Panc1 (cell line): ENCODE measurements at places on chromosomes 13 and 19. TPM values are rescaled to one million over a fixed set of nuclear protein-coding genes. Genes with fewer than 3 reads are reported as not detected.

DNA sequence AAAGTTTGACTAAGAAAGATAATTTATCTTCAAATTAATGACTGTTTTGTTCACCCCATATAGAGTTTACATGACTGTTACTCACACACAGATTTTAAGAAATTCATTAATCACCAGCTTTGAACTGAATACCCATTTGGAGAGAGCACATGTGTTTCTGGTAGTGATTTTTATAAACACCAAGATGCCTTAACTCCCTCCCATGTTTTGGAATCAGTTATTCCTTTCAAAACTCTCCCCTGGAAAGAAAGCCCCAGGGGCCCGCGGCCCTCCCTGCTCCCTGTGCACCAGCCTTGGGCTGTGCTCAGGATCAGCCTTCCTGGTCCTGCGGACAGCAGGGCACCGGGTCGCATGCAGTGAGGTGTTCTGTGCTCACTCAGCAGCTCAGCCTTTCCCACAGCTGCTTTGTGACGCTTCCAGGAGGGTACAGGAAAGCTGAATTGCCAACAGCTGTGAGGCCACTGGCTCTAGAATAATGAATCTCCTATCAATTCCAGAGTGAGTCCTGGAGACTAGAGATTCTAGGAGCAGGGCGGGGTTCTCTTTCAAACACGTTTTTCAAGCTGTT, 483.2 kb downstream of the EFNB2 start:
- H3K27ac ChIP-seq, result no peak overlapping the region
- no peak for DNase-seq
- H3K27me3 ChIP-seq, result no peaks in the 10 kb centered on the region

The CRLF1 gene
- total RNA-seq, result 3.5 TPM

DNA sequence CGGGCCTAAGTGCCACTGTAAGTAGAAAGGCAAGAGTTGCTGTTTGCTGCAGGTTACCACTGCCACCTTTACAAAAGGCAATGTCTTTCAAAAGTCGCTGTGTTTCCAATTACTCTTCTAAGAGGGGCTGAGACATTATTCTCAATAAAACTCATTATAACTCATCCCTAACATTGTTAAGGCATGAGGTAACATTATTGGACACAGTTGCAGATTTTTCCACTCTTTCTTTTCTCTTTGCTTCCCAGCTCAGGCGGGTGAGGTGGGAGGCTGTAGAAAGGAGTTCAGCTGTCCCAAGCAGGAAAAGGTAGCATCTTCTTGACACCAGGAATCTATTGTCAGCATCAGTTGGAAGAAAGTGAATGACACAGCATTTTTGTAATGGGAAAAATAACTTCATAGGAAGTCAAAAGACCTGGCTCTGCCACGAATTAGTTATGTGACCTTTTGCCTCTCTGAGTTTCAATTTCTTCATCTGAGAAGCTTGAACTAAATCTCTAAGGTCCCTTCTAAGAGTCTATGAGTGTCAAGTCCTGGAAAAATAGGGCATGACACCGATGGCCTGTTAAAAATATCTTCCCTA, 2.1 kb upstream of the UBL3 start:
- H3K4me1 ChIP-seq, result no peaks in the 10 kb centered on the region
- no peaks in the 10 kb centered on the region for H3K27me3 ChIP-seq
- DNase-seq, result no peak
- peaks cover 2% of the 10 kb centered on the region; the same call in 1 of the 2 replicates for H3K36me3 ChIP-seq
- H3K27ac ChIP-seq, result no peak overlapping the region

The TNPO2 gene
- total RNA-seq, result 83.3 TPM

DNA sequence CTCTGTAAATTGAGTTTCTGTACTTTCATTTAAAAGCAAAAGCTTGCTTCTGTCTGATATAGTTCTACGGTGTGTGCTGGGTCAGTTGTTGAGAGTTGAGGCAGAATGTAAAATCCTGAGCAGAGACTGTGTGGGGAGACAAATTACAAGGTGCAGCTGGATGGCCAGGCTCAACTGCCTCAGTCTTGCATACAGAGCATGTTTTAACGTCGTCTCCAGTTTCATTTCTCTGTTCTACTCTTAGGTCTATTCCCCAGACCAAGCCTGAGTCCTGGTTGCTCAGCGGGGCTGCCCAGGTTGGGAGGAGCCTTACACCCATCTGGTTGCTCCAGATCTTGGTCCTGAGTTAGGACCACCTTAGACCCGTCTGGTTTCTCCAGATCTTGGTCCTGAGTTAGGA, 54.4 kb upstream of the MEDAG start:
- no peak for DNase-seq
- H3K36me3 ChIP-seq, result no peaks in the 10 kb centered on the region
- H3K4me3 ChIP-seq, result no peak overlapping the region
- peaks cover 6% of the 10 kb centered on the region for H3K4me1 ChIP-seq
- no peak overlapping the region for H3K27ac ChIP-seq
- no peaks in the 10 kb centered on the region for H3K27me3 ChIP-seq

DNA sequence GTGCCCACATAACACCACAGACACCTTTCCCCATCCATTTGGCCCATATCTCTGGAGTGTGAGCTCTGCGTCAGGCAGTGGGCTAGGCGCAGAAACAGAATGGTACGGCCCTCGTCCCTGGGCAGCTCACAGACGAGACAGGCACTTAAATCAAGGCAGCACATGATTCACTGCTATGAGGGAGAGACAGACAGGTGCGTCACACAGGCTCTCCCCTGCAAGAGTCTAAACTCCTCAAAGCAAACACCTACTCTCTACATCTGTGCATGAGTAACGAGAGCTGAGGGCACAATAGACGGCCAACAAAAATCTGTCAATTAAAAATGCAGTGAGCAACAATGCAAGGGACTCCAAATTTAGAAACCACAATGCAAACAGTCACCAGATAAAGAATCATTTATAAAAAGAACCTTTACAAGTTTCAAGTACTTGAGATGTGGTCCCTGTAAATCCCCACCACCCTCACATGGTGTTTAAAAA, 348.9 kb downstream of the UQCRFS1 start:
- H3K27ac ChIP-seq, result no peak overlapping the region
- no peaks in the 10 kb centered on the region for H3K4me1 ChIP-seq
- no peaks in the 10 kb centered on the region for H3K36me3 ChIP-seq
- peaks cover 5% of the 10 kb centered on the region; the same call in 1 of the 2 replicates for H3K27me3 ChIP-seq
- no peak for DNase-seq
- H3K4me3 ChIP-seq, result no peak overlapping the region
